ENCODE measurements at places on chromosomes 11 and 22.

GRCh38 chr11:92556431-92556830 lies 331.8 kb downstream of the FAT3 start:
- no peak for DNase-seq

DNA sequence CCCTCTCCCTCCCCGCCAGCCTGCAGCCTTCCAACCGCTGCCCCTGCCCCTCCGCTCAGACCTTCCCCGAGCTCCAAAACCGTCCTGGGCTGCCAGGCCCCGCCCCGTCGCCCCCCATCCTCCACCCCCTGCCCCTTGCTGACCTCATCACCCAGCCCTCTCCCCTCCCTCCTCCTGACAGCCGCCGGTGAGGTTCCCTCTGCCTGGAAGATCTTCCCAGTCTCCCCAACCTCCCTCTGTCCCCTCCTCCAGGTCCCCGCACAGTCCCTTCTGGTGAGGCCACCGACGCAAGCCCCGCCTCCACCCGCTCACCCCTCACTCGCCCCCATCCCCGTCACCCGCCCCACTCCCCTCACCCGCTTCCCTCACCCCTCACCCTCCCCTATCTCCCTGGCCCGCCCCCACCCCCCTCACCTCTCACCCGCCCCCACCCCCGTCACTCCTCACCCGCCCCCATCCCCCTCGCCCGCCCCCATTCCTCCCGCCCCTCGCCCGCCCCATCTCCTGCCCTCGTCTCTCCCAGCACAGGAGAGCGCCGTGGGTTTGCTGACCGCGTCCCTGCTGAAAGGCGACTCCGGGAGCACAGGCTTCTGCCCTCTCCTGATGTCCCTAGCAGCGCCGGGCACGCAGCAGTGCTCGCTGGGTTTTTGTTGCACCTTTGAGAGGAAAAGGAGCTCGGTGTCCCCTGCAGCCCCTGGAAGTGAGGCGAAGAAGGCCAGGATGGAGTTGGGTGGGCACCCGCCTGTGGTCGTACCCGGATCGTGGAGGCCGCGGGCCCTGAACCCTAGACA lies 16.4 kb upstream of the UPK3A start:
- DNase-seq = peak; percentile 18

DNA sequence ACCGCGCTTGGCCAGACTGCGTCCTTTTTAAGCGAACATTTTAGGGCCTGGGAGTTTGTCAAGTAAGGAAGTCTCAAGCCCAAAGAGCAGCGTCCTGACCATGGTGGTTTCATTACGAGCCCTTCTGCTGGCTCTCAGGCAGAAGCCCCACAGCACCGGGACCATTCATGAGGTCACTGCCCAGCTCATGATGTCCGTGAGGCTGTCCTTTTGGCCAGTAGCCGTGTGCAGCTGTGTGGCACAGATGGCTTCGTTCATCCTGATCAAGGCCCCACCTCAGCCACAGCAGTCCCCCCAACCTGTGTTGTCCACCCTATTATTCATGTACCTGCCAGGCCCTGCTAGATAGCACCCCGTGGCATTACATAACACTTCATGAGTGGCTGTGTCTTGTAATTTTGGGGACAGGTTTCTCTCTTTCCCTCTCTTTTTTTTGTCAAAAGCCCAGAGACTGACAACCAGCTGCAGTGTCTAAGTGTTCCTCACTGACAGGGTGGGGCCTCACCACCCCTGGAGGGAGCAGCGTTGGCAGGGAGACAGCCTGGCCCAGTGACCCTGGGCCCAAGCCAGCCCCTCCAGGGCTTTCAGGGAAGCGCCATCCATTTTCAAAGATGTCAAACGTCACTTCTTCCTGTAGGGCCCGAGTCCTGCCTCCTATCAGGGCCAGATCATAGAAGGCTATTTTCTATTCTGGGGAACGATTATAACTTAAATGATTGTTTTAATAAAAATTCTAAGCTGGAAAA lies 21.8 kb upstream of the CABP7 start:
- no peak for DNase-seq

DNA sequence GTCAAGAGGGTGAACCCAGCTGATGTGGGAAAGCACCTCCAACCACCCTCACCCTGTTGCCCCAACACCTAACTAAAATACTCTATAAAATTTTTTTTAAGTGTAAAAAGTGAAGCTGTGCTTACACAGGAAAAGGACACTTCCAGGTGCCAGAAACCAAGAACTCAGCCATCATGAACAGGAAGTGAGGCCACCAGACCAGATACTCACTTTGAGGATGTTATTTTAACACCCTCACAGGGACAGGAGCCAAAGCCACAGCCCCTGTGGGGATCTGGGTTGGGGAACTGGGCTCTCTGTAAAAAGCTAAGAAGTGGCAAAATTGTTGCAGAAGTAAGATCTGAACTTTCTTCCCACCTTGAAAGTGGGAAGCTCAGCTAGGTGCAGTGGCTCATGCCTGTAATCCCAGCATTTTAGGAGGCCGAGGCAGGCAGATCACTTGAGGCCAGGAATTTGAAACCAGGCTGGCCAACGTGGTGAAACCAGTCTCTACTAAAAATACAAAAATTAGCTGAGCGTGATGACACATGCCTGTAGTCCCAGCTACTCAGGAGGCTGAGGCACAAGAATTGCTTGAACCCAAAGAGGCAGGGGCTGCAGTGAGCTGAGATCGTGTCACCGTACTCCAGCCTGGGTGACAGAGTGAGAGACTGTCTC lies 3.8 kb downstream of the RSPH14 start:
- peak; percentile 27 for DNase-seq

- DNase-seq = no peak
Measured at GRCh38 chr22:21916309-21916918, 36.2 kb downstream of the PPM1F start.

DNA sequence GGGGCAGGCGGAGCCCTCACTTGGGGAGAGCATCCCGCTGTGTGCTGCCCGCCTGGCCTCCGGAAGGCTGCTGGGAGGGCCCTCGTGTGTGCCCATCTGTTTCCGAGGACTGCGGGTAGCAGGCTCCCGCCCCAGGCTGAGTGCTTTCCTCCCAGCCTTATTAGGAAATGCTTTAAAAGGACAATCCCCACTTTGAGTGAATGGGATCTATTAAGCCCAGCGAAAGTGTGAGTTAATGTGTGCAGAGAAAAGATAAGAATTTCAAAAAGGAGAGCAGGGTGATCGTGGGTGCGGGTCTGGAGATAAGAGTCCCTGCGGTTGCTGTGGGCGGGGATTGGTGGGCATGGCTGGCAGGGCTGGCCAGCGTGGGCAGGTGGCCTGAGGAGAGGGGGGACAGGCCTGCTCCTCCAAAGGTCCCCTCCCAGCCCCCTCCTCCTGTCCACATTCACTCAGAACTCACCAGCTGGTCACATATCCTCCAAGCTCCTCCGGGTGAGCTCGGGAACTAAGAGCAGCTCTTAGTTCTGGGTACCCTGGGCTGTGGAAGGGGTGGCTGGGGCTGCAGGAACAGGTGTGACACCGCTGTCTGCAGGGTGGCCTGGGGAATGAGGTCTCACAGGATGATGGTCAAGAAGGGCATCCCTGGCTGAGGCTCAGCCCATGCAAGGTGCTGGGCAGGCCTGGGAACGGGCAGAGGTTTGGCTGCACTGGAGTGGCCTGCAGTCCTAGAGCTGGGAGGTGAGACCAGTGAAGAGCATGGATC lies 1260.3 kb downstream of the BRD1 start:
- DNase-seq = no peak

DNA sequence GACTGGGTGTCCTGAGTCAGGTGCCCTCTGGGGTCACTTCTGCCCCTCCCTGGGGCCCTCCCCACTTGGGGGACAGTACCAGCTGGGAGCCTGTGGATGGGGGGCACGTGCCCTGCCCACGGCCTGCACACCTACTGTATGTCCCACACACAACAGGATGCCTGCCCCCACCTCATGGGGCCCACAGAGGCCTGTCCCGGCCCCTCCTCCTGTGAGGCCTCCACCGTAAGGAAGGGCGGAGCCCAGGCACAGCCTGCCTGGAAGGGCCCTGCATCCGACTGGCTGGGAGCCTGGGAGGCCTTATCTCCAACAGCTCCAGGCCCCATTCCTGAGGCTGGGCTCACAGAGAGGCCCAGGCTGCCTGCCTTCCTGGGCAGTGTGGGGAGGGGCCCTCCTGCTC lies 47.8 kb downstream of the BRSK2 start:
- DNase-seq = no peak

DNA sequence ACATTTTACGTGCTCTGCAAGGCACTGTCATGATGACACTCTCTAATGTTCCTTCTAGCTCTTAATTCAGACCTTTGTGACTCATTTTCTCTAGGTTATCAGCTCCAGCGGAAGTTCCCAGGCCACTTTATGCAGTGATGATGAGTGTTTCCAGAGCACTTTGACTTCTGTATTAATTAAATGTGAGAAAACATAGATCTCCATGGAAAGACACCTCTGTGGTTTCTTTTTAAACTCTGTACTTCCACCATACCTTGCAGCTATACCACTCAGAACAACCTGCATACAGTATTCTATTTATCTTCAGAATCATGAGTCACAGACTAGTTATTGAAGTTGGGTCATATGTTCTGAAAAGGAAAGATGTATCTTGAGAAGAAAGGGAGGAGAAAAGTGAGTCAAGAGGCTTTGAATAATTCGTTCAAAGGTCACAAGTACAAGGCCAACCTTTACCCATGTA lies 175.6 kb upstream of the TENM4 start:
- no peak for DNase-seq

DNA sequence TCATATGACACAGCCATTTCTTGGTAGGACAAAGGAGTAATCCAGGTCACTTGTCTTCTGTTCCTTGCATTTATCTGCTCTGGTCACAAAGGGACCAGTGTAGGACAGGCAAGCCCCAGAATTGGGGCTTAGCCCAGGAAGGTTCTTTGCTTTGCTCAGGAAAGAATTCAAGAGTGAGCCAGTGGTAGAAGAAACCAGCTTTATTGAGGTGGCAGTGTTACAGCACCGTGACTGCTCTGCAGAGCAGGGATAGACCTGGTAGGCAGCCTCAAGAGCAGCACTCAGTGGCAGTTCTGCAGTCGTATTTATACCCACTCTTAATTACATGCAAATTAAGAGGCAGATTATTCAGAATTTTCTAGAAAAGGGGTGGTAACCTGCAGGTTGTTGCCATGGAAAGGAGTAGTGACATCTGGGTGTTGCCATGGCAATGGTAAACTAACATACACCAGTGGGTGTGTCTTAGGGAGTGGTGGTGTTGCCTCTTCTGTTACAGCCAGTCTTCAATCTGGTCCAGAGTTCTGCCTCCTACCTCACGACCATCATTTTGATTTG lies 84.9 kb upstream of the RAB1B start:
- no peak for DNase-seq

- DNase-seq = no peak
Measured at GRCh38 chr11:13324141-13324540, 46.6 kb downstream of the BMAL1 start.

- DNase-seq = no peak
Measured at GRCh38 chr22:32932176-32932575, 126.0 kb downstream of the SYN3 start.
